Activated T-cell treated with anti-CD3 and anti-CD28 coated beads for 1 hour (primary cell): ENCODE measurements at places on chromosomes 6 and 20.

DNA sequence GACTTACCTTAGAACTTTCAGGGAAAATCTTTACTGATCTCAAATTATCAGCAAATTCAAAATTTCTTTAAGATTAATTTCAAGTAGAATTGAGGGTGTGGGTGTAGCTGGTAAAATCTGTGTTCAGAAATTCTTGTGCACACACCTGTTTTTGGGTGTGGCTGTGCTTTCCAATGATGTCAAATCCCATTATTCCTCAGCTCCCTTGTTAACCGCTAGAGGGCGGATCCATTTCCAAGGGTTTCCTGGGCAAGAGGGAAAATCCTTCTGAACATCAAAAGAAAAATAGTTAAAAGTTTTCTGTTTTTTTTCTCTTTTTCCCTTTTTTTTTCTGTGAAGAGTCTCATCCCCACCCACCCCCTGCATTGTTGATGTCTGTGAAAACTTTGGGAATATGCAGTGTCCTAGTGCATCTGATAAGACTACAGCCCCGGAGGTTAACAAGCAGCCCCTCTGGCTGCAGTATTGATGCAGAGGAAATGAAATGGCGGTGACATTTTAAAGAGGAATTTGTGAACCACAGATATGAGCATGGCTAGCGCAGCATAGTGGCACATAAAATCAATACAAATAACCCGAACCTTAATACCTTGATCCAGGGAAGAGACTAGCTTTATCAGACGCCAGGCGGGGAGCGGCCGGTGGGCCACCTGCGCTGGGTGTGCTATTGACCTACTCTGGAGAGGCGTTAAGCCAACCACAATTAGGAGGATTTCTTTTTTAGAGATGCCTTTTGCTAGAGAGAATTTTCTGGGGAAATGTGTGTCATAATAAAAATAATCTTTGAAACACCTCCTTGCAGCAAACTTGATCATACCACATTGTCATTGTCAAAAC, 130.9 kb downstream of the FOXA2 start:
- no peak for DNase-seq

DNA sequence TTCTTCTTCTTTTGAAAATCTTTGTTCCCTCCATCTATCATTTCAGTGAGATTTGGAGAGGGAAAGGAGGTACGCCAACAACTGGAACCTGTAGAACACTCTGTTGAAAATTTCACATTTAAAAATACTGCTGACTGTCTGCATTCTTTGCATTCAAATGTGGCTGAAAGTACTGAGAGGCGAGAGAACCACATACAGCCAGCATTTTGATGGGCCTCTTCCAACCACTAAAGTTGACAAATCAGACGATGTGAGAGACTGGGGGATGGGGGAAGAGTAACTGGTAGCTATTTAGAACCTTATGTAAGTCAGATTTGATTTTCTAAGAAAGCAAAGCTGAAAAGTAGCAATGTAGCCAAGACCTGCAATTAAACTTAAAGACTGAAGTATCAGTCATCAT, 77.5 kb downstream of the FKBP5 start:
- DNase-seq: no peak

DNA sequence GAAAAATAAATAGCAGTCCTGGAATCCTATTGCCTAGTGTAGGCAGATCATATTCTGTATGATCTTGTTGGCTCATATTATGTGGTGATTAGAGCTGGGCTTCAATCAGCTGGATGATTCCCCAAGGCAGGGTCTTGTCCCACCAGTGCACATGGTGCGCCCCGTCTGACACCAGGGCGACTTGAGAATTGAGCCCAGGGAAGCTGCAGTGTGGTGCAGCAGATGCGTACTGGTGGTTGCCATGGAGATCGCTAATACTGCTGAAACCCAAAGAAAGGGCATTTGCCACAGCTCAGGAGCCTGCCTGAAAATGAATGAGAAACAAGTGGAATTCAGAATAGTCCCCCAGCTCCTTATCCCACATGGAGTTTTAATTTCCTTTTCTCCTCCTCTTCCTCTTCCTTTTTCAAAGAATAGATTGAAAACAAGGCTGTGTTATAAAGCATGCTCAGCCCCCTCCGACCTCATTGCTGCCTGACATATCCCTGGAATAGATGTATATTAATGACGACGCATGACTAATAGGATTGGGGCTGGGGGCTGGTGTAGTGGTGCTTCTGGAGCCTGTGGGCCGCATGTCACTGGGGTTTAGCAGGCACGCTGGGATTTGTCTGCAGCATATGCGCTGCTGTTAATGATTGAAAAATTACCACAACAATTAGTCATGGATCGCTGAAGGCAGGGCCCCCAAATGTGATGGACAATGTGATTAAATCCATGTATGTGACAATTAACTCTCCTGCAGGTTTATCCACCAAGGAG, 210.5 kb downstream of the FARS2 start:
- DNase-seq: no peak

DNA sequence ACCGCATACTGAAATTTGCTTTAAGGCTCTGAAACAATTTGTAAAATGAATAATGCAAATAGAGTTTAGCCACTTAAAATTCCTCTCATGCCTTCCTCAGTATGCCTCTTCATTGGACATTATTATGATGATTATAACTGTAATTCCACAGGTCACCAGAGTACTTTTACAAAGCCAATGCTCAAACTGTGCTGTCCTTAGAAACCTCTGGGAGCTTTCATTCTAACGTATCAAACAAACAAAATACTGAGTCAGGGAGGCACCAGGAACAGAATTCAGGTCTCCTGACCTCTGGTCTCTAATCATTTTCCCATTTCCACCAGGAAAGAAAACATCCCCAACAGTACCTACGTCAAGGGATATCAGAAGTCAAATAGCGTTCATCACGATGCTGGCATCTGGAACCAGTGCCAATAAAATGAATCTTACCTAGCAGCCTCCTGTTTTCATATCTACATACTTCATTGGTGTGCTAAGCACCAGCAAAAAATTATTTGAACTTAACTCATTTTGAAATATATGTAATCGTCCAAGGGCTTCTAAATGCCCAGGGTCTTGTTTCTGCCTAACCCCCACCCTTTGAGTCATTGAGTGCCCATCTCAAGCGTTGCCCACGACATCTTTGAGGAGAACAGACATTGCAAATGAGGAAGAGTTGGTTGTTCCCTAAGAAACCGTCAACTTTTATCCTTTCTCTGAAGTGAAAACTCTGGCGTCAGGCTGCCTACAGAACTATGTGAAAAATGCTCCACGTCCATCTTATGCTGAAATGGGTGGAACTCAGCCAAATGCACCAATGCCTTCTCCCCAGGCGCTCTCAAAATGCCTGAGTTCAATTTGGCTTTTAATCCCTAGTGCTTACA, 37.9 kb downstream of the NEDD9 start:
- no peak for DNase-seq

GRCh38 chr6:101517632-101518031, 124.1 kb downstream of the GRIK2 start:
- DNase-seq: no peak

GRCh38 chr20:13865156-13865555, 80.3 kb downstream of the NDUFAF5 start:
- DNase-seq: no peak

DNA sequence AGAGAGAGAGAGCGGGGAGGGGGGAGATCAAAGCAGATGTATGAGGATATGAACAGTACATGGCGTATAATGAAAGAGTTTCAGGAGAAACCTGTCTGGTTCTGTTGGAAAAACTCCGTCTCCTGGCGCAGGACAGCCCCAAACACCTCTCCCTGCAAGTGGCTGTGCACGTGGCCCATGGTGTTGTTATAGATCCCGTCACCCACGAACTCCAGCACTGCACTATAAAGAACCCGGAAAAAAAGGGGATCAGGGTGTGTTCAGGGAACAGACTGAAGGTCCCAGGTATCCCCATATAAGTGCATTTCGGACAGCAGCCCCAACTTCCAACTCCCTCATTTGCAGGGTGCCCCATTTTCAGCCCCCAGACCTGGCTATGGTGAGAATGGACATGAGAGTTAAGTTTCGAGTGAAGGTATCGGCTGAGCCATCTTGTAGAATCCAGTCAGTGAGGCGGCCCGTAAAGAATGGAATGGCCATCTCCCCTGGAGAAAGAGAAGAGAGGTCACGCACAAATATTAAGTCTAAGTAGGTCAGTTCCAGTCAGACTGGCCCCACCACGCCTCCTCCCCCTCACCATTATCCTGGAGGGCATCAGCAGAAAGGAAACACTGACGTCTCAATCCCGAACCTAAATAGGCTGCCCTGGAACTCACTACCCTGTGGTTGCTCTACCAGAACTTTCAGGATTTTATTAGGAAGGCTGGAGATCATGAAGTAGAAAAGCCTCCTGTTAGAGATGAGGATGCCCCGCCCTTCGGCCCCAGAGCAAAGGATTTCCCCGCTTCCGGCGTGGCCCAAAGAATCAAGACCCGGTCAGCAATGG, 1.3 kb downstream of the TAP1 start:
- DNase-seq: no peak

- no peak for DNase-seq
Measured at GRCh38 chr20:62381202-62381797, 5.6 kb upstream of the RPS21 start.

GRCh38 chr6:24919056-24919892, 16.5 kb downstream of the RIPOR2 start:
- no peak for DNase-seq

DNA sequence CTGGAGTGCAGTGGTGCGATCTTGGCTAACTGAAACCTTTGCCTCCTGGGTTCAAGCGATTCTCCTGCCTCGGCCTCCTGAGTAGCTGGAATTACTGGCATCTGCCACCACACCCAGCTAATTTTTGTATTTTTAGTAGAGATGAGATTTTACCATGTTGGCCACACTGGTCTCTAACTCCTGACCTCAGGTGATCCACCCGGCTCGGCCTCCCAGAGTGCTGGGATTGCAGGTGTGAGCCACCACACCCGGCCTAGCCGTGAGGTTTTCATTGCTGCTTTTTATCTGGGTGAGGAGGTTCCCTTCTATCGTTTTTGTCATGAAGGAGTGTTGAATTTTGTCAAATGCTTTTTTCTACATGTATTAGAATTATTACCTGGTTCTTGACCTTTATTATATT, 23.9 kb downstream of the SRC start:
- no peak for DNase-seq

- no peak for DNase-seq
Measured at GRCh38 chr6:170201361-170201760, 89.5 kb downstream of the DLL1 start.

DNA sequence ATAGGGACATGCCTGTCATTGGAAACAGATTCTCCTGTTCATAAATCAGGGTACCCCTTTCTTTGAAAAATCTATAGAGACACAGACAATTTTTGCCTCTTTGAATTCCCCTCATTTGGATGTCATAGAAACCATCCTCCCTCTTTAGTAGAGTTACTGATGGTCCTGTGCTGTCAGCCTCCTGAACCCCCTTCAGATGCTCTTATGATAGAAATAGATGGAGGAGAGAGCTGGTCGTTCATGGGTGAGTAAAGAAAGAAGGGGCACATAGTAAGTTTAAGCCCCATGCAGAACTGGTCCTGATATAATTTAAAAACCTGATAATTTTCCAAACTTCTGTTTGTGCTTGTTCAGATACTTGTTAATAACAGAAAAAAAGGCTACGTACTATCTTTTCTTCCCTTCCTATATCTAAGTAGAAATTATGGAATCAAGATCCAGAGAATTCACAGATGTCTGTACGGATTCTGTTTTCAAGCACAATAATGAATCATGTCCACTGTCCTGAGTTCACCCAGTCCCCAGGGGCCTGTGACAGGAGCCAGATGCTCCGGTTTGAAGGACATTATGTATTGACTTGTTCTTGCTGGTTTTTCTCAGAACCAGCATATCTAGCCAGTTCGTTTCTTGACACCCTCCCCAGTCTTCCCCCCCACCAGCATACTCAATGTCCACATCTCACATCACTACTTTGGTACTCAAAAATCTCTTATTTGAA, 78.1 kb downstream of the NCOA7 start:
- no peak for DNase-seq

DNA sequence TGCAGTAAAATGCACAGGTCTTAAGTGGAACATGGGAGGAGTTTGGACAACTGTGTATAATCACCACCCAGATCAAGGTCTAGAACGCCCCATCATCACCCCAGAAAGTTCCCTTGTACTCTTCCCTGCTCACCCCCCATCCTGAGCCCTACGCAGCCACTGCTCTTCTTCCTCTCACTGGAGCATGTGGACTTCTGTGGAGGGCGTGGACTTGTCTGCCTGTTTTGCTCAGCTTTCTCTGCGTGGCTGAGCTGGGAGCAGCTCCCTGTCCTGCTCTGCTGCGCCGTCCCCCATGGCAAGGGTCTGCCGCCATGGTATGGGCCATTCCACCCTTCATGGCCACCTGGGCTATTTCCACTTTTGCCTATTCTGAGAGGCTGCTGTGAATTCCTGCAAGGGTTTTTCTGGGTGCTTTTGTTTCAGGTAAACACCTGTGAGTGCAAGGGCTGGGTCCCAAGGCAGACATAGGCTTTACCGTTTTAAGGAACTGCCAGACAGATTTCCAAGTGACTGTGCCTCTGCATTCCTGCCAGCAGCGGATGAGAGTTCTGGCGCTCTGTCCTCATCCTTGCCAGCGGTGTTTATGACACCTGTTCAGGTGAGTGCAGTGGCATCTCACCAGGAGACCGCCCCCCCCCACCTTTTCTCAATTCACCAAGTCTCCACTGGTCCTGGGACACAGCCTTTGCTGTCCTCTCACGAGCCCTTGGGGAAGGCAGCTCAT, 19.7 kb downstream of the PCK1 start:
- no peak for DNase-seq

DNA sequence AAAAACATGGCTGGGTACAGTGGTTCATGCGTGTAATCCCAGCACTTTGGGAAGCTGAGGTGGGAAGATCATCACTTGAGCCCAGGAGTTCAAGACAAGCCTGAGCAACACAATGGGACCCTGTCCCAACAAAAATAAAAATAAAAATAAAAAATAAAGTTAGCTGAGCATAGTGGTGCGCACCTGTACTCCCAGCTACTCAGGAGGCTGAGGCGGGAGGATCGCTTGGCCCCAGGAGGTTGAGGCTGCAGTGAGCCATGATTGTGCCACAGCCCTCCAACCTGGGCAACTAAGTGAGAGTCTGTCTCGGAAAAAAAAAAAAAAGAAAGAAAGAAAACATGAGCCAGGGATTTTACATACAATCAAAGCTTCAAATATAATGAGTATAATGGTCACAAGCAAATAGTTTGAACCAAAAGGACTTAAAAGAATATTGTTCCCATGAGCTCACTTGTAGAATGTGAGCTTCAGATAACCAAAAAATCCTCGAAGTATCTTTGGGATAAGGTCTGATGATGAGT, 31.1 kb downstream of the RANBP9 start:
- no peak for DNase-seq
